Activated CD4-positive, alpha-beta T cell treated with anti-CD3 and anti-CD28 coated beads, Interleukin-2, Interleukin-6, amounts not matched to agents 100 ng/mL and 50 ng/mL, durations not matched to agents 16 hours and 8 hours (primary cell): ENCODE measurements at places on chromosomes 2 and 18.

DNA sequence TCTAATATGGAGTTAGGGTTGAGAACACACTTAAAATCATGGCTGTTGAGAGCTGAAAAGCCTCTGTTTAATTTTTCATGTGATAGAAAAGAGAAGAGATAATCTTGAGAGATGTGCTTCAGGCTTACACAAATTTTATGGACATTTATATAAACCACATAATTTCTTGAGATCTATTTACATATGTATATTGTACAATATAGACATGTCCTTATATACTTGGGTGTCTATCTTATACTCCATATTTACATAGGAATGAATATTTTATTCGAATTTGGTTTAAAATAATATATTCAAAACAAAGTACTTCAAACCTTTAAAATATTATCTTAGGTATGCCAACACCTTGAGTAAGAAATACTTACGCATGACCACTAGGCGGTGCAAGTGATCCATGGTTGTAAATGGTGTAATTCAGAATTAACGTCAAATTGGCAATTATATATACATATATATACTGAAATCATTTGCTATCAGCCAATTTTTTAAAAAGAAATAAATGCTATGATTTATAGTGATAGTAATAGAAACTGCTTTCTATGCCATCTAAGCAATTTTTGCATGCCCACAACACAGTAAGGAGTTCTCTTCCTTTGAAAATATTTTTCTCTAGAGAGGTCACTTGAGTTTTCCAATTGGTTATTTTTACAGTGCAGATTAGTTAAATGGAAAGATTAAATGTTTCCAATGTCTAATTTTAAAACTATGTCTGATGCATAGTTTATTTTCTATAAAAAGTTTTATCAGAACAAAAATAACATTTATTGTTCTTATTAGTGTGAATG lies 37.6 kb upstream of the SPAG16 start:
- DNase-seq: peak; percentile 62

DNA sequence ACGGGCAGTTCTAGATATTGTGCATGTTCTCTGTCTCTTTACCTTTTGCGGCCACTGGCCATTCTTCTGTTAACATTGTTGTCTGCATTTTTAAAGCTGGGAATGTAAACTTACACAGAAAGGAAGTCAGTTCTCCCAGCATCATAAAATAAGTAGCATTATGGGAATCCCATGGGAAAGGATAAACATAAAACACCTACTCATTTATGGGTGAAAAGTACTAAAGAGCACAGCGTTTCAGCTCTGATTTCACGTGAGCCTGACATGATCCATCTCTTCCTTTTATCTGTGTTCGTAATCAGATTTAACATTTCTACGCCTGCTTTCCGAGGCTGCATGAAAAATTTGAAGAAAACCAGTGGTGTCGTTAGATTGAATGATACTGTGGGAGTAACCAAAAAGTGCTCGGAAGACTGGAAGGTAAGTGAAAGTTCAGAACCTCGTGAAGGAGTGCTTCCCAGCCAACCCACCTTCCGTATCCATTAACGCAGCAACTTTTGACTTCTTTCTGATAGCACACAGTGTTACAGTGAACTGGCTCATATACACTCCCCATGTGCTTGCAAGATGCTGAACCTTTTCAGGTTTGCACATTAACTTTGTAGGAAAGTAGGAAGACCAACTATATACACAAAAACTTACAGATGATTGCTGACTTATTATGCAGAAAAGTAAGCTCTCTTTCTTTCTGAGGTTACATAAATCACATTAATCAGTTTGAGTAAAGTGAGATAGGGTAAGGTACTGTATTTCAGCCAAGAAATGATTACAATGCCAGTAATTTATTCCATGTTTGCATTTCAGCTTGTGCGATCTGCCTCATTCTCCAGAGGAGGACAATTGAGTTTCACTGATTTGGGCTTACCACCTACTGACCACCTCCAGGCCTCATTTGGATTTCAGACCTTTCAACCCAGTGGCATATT lies 86.5 kb upstream of the TTC39C start:
- no peak for DNase-seq

DNA sequence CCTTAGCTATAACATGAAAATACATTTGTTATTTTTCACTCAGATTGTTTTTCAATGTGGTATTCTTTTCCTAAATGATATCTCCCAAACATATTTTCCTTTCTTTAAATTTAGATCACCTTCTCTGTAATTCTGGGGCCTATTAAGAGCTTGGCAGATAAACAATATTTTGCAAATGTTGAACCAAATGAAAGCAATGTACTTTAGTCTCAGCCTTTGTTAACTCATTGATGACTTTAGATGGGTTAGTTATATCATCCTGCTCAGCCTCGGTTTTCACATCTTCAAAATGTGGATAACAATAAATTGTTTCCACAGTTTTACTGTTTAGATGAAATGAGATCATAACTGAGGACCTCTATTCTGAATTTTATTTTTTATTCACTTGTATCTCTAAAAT lies 1205.2 kb downstream of the SUCLG1 start:
- no peak for DNase-seq

GRCh38 chr2:222268311-222268990 lies 30.3 kb downstream of the PAX3 start:
- no peak for DNase-seq

DNA sequence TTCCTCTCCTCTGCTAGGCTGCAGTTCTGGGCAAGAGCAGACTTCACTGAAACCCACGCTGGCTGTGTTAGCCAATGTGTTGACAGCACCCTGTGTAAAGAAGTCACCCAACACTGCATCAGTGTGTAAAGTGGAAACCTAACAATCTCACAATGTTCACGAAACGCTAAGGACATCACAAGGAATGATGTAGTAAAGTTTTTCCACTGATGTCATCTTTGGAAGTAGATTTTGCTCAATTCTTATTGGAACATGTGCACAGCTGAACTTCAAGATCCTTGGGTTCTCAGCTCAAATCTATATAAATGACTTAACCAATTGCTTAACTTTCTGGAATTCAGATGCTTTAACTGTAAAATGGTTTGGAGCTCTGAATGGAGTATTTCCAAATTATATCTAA lies 1112.5 kb downstream of the TSN start:
- DNase-seq: no peak

DNA sequence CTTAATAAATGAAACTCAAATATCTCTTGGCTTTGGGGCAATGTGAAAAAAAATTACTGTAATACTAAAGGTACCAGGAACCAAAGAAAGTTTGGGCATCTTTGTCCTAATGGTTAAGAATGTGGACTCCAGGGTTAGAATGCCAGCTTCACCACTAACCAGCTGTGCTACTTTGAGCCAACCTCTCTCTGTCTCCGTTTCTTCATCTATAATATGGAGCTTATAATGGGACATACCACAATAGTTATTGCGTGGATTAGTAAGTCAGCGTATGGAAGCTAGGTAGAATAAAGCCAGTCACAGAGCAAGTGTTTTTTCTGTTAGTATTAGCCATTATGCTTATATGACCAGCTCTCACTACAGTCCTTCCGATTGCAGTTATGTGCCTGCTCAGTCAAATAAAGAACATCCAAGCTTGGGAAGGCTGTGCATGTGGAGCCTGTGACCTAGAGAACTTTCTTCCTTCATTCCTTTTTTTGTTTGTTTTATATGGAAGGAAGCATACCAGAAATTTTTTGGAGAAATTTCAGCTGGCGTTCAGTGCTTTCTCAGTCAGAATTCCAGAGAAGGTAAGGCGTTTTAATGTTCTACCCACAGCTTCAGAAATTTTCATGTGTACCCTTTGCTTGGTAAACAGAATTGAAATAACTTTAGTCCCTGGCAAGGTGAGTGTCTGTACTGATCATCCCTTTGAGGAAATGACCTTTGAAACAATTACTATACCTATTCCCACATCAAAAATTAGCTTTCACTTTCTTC lies 114.0 kb upstream of the RND3 start:
- no peak for DNase-seq

DNA sequence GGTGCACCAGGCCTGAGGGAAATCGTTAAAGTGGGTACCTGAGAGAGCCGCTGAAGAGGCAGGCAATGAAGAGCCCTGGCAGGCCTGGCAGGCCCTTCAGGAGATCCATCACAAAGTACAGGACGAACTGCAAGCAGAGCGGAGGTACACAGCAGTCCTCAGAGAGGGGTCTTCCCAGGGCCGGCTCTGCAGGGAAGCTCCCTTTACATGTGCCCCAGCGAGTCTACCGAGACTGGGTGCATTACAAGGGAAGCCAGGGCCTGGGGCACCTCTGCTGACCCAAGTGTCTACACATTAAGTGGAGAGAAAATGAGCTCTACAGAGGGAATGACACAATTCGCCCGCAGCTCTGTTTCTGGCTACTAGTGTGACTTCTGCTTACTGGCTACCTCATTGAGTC lies 8.1 kb upstream of the ATRAID start:
- no peak for DNase-seq

DNA sequence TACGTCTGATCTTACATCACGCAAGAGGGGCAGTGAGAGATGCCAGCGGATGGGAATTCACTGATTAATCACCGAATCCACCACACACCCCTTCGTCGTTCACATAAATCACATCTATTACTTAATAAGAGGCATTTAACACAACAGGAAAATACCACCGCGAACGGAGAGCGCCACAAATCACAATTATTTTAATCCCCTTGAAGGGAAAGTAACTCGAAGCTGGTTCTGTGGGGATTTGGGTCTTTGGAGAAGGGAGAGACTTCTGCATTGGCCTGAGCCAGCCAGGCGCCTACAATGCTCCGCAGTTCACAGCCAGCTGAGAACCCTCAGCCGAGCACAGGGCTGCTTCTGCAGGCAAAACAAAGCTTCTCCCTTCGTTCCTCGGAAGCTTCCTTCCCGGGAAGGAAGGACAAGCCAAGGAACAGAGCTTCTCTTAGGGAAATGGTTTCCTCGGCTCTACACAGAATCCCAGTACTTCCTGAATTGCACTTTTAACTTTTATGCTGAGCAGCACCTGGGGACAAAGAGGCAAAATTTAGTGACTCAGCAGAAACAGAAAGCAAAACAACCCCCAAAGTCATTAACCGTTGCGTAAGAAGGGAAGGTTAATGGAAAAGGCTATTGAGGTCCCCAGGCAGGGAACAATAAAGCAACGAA lies at the start of gene LRP1B:
Gene LRP1B, minus strand, starts transcription at position 7 of the 660 bp plus-strand sequence. CDS start 287 bp downstream, outside the sequence.
- no peak for DNase-seq

- DNase-seq: no peak
These were observed 193.8 kb upstream of the STK17B start for GRCh38 chr2:196365145-196365544.
